ENCODE measurements at places on chromosomes 12 and 14.

- no peak for DNase-seq
These were observed 73.0 kb downstream of the SERPINA3 start for GRCh38 chr14:94685166-94685581.

GRCh38 chr12:52600071-52600470 is 1.2 kb downstream of the KRT72 start:
- no peak for DNase-seq

DNA sequence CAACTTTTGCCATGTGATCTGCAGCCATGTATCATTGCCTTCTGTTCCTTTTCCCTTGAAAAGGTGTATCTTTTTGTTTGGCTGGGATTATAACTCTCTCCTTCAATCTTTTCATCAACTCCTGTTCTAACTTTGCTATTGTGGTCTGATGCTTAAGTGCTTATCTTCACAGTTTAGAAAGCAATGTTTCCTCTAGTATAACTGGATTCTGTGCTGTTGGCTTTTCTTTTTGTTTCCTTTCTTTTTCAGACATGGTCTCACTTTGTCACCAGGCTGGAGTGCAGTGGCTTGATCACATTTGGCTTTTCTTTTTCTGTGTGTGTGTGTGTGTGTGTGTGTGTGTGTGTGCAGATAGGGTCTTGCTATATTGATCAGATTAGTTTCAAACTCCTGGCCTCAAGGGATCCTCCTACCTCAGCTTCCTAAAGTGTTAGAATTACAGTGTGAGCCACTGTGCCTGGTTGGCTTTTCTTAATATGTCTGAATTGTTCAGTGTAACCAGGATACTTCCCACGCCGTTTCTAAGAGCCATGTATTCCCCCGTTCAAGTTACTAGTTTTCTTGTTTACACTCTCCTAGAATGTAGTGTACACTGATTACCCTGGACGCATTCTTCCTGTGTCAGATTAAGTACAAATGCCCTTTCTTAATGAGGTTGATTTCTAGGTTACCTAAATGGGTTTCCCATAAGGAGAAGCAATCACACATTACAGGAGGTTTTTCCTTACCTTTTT is 35.5 kb downstream of the JAG2 start:
- no peak for DNase-seq

GRCh38 chr14:33480887-33481184 is 470.0 kb downstream of the EGLN3 start:
- DNase-seq: no peak

DNA sequence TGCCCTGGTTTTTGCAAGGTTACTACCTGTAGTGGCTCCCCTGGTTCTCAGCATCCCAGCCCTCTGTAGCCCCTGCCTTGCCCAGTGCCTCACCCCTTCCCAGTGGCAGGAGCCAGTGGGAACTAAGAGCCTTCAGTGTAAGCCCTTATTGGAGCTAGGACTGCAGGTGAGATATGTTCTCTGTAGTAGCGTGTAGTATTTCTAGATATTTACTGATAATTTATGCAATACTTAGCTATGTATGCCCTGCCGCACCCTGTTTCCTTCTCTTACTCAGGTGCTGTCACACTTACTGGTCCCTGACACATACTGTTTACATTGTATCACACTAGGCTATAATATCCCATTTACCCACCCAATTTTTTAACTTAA is 3.6 kb downstream of the BMAL2 start:
- DNase-seq: no peak

DNA sequence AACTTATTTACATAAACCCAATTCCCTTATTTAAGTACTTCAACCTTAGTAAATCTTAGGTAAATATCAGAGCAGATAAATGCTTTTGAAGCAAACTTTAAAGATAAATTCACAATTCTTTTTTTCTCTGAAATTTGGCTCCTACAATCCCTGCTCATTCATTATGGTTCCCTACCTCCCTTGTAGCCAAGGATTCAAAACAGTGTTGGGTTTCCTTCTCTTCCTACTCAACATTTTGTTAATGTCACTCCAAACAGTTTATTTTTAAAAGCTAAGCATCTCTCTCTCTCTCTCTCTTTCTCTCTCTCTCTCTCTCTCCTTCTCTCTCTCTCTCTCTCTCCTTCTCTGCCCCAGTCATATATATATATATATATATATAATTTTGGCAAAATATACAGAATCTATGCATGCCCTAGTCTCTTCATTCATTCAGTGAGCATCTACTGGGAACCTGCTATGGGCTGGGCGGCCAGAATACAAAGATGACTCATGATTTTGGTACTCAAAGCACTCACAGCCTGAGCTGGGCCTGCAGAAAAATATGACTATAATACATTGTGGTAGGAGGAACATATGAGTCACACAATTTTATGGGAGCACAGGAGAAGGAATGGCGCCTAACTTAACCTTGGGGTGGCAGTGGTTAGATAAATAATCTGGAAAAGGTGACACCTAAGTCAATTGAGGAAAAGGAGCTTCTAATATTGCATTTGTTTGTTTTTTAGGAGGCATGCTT is 123.7 kb upstream of the DHRS4 start:
- no peak for DNase-seq

DNA sequence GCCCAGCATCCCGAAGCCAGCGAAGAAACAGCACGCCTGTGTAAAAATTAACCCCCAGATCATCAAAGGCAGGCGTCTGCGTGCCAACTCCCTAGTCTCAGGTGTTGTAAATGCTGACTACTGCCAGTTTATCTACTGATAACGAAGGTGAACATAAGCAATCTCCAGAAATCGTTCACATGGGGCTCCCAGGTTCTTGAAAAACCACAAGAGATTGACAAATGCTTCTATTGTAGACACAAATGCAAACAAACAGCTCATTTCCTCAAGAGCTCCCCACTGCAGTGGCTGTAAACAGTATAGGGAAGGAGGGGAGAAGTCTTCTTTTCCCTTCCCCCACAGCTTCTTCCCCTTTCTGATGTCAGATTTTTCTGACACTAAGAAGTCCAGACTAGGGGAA is 5.3 kb upstream of the PLEKHG3 start:
- DNase-seq: no peak

- DNase-seq: no peak
These were observed 95.1 kb downstream of the LLPH start for GRCh38 chr12:66035288-66035966.

- DNase-seq: no peak
These were observed 158.8 kb downstream of the RPAP3 start for GRCh38 chr12:47547077-47547476.

GRCh38 chr14:101132051-101132571 is 228.6 kb upstream of the RTL1 start:
- peak; percentile 7 for DNase-seq

GRCh38 chr12:92516277-92516600 is 186.6 kb upstream of the PLEKHG7 start:
- no peak for DNase-seq

GRCh38 chr12:6947615-6948014 is 3.5 kb upstream of the PTPN6 start:
- DNase-seq: no peak

DNA sequence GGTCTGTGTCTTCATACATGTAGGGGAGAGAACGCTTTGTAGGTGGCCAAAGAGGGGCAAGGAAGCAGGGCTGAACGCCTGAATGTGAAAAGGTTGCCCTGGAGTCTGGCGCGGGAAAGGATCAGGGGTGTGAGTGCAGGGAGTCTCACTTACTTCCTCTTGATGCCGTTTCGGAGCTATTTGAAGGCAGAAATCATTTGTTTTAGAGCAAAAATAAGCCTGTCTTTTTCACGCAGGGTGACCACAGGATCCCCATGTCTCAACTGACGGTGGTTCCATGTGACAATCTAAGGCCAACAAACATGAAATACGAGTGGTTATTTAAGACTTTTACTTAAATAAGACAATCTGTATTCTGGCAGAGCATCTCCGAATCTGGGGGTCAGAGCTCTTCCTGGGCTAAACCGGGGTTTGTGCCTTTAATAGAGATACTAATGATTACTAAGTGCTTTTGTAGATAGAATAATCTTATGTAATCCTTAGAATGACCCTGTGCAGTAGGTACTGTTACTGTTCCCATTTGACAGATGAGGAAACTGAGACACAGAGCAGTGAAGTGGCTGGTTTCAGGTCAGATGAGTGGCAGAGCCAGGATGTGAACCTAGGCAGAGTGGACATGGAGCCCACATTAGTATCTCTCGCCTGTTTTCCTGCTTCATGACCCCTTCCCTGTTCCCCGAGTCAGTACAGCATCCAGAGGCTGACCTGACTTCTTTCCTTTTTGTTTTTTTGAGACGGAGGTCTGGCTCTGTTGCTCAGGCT is 1.9 kb downstream of the BRI3BP start:
- DNase-seq: no peak

DNA sequence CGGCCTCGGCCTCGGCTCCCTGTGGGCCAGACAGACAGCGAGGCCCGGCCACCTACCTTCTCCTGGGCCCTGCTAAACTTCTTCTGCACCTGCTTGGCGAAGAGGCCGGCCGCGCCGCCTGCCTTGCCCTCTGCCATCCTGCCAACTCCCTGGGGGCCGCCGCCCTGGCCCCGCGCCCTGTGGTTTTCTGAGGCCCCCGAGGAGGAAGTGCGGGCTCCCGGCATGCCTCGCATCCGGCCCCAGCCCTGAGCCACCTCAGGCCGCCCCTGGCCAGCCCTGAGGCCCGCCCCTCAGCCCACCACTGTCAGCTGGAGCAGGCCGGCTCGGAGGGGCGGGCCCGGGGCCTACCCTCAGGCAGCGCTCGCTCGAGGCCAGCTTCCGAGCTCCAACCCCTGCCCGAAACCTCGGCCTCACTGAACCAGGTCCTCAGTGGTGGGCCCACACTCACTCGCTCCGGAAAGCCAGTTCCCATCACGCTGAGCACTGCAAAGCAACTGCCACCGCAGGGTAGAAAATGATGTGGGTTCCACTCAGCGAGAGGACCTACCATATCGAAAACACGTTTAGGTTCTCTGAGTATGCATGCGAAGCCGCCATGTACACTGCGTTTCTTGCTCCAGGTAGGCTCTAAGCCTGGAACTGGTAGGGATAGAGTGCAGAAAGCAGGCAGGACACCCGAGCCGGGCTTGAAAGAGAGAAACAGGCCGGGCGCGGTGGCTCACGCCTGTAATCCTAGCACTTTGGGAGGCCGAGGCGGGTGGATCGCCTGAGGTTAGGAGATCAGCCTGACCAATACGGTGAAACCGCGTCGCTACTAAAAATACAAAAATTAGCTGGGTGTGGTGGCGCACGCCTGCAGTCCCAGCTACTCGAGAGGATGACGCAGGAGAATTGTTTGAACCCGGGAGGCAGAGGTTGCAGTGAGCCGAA is at the start of gene BIN2:
TSS of gene BIN2 (minus strand) at position 209 of the 930 bp plus-strand sequence. CDS start at position 137, 72 bp downstream.
- peak; percentile 44 for DNase-seq

DNA sequence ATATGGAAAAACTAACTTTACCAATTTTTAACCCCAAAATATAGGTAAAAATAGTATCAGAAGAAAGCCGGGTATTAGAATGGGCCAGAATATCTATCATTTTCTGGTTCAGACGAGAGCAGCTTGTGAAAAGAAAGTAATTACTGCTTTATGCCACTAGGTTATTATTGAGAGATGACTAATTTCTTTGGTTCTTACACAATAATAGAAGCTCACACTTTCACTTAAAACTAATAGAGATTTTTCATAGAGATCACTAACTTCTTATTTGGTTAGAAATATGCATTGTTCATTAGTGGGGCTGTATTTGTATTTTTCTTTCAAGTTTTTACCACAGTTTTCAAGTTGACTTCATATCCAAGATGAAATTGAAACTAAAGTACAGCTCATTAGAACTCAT is 1241.2 kb upstream of the FLRT2 start:
- DNase-seq: no peak

DNA sequence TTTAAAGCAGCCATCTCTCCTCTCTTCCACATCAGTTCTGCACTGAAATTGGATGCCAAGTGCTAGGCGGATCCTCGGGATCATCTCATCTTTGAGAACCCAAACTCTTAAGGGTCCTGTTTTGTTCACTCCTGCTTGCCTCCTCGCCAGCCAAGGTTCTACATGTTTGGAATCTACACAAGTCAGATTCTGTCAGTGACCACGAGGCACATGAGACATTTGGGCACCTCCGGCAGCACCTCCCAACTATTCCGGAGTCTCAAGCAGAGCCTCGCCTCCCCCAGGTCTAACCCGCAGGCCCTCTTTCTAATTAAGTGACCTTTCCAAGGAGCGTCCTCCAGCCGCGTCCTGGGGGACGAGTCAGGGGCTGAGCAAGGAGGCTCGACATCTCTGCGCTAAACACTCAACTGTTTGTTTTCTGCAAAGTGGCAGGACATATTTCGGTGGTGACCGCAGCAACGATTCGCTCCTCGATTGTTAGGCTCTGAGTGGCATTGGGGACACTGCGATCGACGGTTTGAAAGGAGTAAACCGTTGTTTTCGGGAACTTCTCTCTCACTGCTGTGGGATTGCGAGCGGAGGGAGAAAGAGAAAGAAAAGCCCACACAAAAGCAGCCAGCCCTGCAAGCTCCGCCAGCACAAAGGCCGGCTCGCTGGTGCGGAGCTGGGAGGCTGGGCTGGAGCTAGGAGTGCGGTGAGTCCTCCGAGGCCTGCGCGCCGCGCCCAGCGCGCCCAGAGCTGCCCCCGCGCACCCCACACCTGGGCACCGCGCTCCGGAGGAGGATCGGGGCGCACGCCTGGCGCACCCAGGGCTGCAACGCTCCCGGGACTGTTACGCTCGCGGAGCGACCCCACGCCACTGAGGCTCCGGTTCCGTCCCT is 640 bp downstream of the ARMH4 start:
- no peak for DNase-seq

- DNase-seq: peak; percentile 24
These were observed 7.7 kb downstream of the PPP1R3E start for GRCh38 chr14:23294734-23295561.

DNA sequence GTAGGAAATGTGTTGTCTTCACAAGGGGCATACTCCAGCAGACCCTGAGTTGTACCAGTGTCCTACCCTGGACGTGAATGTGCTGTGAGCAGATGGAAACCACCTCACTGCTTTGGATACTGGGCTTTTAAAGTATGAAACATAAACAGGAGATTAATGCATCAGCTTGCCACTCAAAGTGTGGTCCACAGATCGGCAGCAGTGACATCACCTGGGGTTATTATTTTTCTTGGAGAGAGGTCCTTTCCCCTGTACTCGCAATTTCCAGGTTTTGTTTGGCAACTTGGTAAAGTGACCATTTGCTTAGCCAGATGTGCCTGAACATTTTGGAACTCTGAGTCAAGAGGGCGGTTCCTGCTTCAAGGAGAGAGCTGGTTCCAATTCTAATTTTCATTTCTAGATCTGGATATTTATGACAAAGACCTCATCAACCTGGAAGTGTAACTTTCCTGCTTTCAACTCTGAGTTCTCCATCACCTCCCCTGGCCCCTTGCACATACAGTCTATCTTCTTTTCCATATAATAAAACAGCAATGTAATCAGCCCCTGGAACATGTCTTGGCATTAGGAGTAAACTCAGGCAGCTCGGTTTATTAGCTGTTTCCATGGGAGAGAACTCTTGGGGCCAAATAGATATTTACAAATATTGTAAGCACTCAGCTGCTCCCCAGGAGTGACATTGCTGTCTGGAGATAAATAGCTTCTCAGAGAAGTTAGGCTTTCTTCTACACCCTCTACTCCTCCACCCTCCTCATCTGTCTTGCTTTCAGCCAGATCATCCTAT is 237.0 kb upstream of the TBX3 start:
- no peak for DNase-seq

GRCh38 chr12:4956054-4956453 is 46.3 kb downstream of the KCNA1 start:
- DNase-seq: no peak
